Panc1 (cell line): ENCODE measurements at places on chromosomes 7 and 10. TPM values are rescaled to one million over a fixed set of nuclear protein-coding genes. Genes with fewer than 3 reads are reported as not detected.

HGF gene
- 0.49 TPM for total RNA-seq

SVOPL gene
- total RNA-seq, result not detected

FEZF1 gene
- total RNA-seq, result not detected

CCDC146 gene
- total RNA-seq, result 1.2 TPM

CREB5 gene
- total RNA-seq, result 3.1 TPM

ADRB1 gene
- total RNA-seq, result 12.9 TPM

TACC2 gene
- 133 TPM for total RNA-seq

ANKRD30A gene
- not detected for total RNA-seq

PTPRE gene
- total RNA-seq, result 0.44 TPM

CHST3 gene
- total RNA-seq, result 44.6 TPM

POLL gene
- 36.1 TPM for total RNA-seq

ZNF467 gene
- 18.1 TPM for total RNA-seq

SPDYE6 gene
- total RNA-seq, result not detected

PSMA2 gene
- total RNA-seq, result 180 TPM

SNX10 gene
- total RNA-seq, result 21.8 TPM

ASZ1 gene
- not detected for total RNA-seq

MALRD1 gene
- total RNA-seq, result not detected
